ENCODE measurements at places on chromosomes 1 and 21. TPM values are rescaled to one million over a fixed set of nuclear protein-coding genes. Genes with fewer than 3 reads are reported as not detected.
A peak's percentile ranks its signal among the peaks of the same experiment; 100 is the strongest.

Gene TP73
- 4.7 TPM for total RNA-seq

DNA sequence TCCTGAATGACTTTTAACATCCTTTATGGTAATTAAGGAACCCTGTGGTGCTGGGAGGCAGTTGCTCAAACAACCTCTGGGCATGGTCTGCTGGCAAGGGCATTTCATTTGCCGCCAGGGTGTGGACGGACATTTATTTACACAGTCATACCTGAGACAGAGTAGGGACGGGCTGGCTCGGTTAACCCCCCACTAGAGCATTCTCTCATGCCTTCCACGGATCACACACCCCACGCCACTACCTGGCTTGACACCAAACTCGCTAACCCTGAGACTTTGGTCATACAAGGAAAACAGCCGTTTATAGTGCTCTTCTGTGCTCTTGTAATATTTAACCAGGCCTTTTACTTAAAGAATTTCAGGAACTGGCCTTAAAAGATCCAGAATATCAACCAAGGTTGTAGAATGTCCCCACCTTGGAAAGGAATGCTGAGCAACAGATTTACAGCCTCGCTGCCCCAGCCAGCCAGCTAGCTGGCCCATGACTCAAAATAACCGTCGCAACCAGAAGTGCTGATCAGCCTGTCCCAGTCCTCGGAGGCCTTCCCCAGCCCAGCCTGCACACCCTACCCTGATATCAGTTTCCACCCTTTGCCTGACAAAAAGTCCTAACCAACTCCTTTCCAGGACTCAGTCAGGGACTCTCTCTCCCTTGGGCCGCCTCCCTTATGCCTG lies 6.5 kb upstream of the PDXK start:
- peaks cover 2% of the 10 kb centered on the region for H3K4me1 ChIP-seq
- DNase-seq = peak; percentile 32
- H3K27ac ChIP-seq = no peak overlapping the region

GRCh38 chr1:168312718-168313604 lies 32.3 kb downstream of the TBX19 start:
- no peaks in the 10 kb centered on the region for H3K27me3 ChIP-seq
- H3K4me1 ChIP-seq = no peaks in the 10 kb centered on the region
- H3K27ac ChIP-seq = no peak overlapping the region
- H3K36me3 ChIP-seq = no peaks in the 10 kb centered on the region

GRCh38 chr1:27521861-27522431 lies 32.0 kb upstream of the WASF2 start:
- no peak overlapping the region for H3K4me3 ChIP-seq
- no peak overlapping the region for H3K27ac ChIP-seq
- H3K36me3 ChIP-seq = no peaks in the 10 kb centered on the region
- H3K4me1 ChIP-seq = peaks cover 12% of the 10 kb centered on the region
- DNase-seq = no peak

GRCh38 chr1:114820392-114820791 lies 34.3 kb upstream of the SYCP1 start:
- no peaks in the 10 kb centered on the region for H3K27me3 ChIP-seq
- H3K27ac ChIP-seq = no peak overlapping the region
- H3K4me3 ChIP-seq = no peak overlapping the region
- peaks cover 13% of the 10 kb centered on the region for H3K36me3 ChIP-seq
- H3K4me1 ChIP-seq = no peaks in the 10 kb centered on the region
